Esophagus mucosa (tissue), 1 donor: ENCODE measurements at places on chromosomes 16 and 17. TPM values are rescaled to one million over a fixed set of nuclear protein-coding genes. Genes with fewer than 3 reads are reported as not detected.
A peak's percentile ranks its signal among the peaks of the same experiment; 100 is the strongest.

GRCh38 chr16:86396901-86397311, 113.4 kb upstream of the FOXF1 start:
- ATAC-seq = no peak

GRCh38 chr16:50863644-50864144, 121.8 kb downstream of the CYLD start:
- ATAC-seq = no peak

Gene CALB2
- total RNA-seq = 3.2 TPM

DNA sequence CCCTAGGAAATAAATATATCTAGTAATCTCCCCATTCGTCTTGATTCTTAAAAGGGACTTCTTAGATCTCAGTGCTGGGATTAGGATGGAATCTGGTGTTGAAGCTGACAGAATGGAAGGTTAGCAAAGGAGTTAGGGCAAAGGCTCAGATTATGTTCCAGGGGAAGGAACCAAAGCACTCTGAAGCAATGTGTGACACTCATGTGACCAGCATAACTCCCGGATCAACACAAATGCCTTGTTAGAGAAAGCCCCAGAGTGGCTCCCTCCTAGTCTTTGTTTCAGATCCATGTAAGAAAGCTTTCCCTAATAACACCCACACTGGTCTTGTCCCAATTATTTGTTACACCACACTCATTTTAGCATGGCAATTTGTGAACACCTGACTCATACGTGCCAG, 62.6 kb upstream of the ERN1 start:
- ATAC-seq = no peak

GRCh38 chr17:47709594-47709993, 15.6 kb downstream of the TBKBP1 start:
- ATAC-seq = no peak

DNA sequence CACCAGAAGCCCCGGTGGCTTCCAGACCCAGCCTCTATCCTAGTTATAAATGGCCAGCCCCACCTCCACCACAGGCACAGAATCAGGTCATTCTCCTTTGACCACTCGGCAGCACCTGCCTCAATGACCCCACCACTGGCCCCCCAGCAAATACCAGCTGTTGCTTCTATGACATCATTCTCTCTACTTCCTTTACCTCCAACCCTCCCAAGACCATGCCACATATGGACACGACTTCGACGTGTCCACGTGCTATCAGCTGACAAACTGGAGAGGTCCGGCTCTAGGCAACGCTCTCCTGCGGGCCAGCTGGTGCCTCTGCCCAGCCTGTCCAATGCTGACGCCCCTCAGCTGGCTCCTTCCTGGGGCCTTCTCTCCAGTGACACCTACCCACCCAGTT, 5.9 kb downstream of the ALYREF start:
- ATAC-seq = peak; percentile 3

Gene SMPD3
- total RNA-seq = 0.52 TPM

GRCh38 chr17:78041386-78042179, 83.1 kb downstream of the TNRC6C start:
- no peak for ATAC-seq

DNA sequence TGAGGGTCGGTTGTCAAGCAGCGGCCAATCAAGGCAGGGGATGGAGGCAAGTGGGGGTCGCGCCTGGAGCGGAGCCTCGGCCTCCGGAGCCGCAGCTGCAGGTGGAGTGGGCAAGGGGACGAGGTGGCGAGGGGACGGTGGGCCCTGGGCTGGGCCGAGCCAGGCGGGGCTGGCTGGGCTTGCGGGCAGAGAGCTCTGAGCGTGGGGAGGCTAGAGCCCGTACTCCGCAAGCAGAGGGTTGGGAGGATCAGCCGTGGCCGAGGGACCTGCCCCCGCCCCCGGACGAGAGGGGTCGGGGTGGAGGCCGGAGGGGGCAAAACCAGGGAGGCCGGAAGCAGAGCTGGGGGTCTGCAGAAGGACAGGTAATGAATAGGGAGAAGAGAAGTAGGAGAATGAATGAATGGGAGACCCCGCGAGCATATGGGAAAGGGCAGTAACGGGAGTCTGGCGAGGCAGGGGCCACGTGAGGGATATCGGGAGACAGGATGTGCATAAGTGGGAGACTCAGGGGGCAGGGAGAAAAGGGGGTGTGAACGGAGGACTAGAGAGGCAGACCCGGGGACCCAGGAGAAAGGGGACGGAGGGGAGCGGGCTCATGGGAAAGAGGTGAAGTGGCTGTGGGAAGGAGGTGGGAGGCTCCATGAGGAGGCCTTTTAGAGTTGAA, at the start of gene KATNB1:
TSS of gene KATNB1 (plus strand) at position 16 of the 664 bp plus-strand sequence. CDS start 1,474 bp downstream, outside the sequence.
- peak; percentile 24 for ATAC-seq

Gene CCL23
- 0.92 TPM for total RNA-seq

Gene MT2A
- 220 TPM for total RNA-seq

GRCh38 chr17:49197346-49197998, 12.9 kb downstream of the GNGT2 start:
- ATAC-seq = no peak

Gene TMC6
- 50.2 TPM for total RNA-seq

GRCh38 chr17:32654324-32654723, 167.5 kb downstream of the CDK5R1 start:
- no peak for ATAC-seq

DNA sequence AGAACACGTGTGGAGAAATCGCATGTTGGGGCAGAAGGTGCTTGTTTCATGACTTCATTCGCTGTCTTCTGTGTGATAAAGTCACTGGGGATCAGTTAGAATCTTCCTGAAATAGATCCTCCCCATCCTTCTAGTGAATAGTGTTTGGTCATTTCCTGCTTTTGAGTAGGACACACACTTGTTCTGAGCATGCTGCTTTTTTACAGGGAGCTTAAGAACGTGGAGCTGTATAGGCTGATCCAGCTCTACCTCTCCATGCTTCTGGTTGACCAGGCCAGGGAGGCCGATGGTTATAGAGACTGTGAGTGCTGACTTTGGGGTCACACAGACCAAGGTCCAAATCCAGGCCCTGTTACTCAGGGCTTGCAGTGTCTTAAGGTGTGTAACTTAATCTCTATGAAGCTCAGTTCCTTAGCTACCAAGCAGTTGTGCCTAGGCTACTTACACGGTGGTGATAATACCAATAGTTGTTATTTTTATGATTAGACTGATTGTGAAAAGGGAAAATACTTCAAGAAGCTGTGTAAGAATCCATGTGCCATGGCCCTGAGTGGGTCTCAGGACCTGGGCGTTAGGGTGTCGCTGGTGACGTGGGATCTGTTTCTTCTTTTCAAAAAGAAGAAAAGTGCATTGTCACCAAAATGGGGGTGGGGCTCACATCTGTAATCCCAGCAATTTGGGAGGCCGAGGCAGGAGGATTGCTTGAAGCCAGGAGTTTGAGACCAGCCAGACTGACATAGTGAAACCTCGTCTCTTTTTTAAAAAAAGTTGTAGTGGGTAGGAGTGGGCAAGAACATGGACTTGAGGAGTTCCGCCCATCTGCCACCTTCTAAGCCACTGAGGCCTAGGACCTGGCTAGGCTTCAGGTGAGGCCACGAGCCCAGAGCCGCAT, 64.1 kb upstream of the LGALS9 start:
- ATAC-seq = no peak

Gene ICAM2
- total RNA-seq = 3.5 TPM

Gene MT1M
- 2.0 TPM for total RNA-seq

Gene GAS7
- 17.3 TPM for total RNA-seq

- no peak for ATAC-seq
Measured at GRCh38 chr17:62791235-62791734, 16.8 kb downstream of the MARCHF10 start.

DNA sequence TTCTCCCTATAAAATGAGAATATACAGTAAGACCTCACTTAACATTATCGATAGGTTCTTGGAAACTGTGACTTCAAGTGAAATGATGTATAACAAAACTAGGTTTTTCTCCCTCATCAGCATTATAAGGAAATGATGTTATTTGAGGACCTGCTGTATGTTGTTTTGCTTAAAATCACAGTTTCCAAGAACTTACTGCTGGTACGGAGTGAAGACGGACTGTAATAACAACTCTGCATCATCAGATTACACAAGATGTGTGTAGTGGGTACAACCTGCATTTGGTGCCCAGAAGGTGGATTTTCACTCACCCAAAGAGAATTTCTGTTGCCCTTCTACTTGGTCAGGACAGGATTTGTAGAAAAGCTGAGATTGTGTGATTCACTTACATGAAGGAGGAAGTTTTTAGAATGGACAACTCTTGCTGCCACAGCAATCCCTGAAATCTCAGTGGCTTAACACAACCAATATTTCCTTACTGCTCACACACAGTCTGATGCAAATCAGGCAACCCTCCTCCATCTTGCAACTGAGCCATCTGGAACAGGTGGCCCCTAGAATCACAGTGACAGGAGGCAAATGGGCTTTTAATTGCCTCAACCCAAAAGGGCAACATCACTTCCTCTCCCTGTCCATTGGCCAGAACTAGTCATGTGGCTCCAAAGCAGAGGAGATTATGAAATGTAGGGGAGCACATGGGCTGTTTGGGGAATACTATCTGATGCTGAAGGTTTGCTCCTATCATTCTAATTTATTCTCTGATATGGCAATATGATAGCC, 67.6 kb upstream of the CACNG5 start:
- no peak for ATAC-seq

- no peak for ATAC-seq
Measured at GRCh38 chr17:72204742-72205141, 83.9 kb downstream of the SOX9 start.

DNA sequence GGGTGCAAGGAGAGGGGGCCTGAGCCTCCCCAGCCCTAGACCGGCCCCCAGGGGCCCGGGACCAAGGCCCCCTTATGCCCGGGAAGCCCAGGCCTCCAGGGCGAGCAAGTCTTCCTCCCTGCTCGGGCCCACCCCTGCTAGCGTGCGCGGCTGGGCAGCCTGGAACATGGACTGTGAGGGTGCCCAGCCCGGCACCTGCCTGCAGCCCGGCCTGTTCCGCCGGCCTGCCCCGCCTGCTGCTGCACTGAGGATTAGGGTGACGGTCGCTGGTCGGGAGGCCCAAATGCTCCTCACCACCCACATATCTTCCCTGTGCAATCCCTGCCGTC, 6.0 kb downstream of the HS3ST6 start:
- ATAC-seq = no peak
